Amniotic epithelial cell (primary cell): ENCODE measurements at places on chromosomes 3 and 15.

DNA sequence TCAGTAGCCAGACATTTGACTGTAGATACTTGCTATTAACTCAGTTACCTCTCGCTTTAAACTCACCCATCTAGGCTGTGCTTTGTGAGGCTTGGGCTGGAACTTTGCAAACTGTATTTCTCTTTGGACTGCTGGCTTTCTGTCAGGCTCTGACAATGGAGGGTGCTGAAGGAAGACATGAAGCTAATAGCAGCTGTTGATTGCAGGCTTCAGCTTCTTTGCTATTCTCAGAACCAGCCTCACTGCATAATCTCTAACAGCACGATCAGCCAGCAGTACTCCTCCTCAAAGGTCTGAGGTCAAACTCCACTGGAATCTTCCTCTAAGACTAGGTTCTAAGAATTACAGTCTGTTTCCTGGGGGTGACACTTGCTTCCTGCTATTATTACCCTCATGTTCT lies 295.6 kb downstream of the ZBBX start:
- DNase-seq = no peak

DNA sequence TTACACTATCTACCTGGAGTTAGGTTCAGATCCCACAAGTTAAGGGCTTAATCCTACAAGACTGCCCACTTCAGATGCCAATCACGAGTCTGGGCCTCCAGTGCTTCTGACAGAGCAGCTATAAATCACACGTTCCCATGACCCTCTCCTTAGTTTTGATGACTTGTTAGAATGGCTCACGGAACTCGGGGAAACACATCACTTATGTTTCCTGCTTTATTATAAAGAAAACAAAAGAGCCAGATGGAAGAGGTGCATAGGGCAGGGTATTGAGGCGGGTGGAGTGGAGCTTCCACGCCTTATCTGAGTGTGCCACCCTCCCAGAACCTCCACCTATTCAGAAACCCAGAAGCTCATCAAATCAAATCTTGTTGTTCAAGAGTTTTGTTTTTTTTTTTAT lies 170.8 kb downstream of the MOBP start:
- DNase-seq = no peak

GRCh38 chr15:91128016-91128415 lies 28.0 kb downstream of the SV2B start:
- no peak for DNase-seq

- no peak for DNase-seq
Measured at GRCh38 chr3:157384031-157384430, 52.6 kb upstream of the PTX3 start.

DNA sequence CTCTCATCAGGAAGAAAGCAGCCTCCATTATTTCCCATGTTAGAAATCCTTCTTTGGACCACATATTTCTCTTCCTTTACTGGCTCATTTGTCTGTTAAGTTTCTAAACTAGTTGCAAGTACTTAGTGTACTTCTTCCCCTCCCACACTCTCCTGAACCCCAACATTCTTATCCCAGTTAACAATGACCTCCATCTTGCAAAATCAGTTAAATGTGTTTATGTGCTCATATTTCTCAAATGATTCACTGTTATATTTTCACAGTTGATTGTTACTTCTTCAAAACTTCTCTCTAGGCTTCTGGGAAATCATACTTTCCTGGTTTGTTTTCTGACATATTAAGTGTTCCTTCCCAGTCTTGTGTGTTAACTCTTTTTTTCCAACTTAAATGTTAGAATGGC lies 856.9 kb downstream of the EPHA3 start:
- DNase-seq = peak; percentile 92

GRCh38 chr3:35772381-35773015 lies 133.2 kb downstream of the ARPP21 start:
- DNase-seq = no peak

DNA sequence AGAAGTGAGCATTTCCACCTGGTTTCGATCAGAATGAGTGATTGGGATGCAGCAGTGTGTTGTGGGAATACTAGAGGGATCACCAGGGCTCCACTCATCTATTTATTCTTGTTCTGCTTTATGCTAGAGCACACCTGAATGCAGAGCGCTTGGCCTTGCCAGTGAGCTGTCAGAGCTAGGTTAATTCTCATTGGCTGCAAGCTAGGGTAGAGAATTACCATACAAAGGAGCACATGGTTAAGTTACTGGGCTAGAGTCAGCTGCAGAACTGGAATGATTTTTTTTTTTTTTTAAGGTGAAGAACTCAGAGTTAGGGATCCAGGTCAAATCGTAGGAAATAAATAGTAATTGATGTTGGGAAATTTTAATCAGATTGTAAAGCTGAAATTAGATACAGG lies 8.8 kb downstream of the EIF2AK4 start:
- no peak for DNase-seq

GRCh38 chr3:9253327-9253726 lies 3.9 kb upstream of the SRGAP3 start:
- peak; percentile 10 for DNase-seq

DNA sequence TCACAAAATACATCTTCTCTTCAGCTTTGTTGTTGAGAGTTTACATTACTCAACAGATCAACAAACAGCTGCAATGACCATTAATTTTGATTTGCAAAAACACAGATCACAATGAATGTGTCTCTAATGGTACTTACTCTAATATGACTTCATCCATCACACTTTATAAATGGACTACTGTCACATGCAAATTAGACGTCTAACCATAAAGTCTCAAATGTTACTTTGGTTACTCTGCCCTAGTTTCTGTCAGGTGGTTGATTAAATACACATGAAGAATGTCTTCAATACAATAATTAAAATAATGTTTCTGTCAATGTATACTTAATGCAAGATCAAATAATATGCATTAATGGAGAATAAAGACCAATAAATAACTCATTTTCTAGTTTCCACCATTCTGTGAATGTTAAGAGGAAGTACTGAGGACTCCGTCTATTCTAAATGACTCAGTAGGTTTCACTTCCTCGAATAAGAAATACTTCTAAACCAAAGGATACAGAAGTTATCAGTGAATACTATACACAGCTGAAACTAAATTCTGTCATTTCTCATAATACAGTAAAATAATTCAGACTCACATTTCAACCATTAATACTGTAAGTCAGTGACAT lies 145.8 kb downstream of the CBLB start:
- DNase-seq = no peak

DNA sequence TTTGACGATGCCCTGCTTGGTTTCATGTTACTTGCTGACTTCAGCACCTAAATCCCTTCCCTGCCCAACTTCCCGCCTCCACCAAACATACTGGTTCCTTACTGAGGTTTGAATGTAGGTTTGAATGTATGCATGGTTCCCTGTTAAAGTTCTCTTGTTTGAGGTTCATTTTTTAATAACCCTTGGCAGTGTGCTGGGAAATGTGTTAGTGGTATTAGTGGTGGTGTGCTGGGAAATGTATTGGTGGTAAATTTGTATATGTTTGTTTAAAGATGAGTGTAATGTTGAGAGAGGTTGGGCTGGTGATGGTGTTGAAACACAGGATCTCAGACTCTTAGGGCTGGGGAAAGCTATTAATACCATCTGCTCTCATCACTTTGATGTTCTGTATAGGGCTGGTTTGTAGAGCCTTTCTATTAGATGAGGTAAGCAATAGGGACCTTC lies 392.7 kb downstream of the PTPRG start:
- no peak for DNase-seq

- DNase-seq = no peak
Measured at GRCh38 chr3:8069471-8069870, 432.2 kb upstream of the LMCD1 start.

DNA sequence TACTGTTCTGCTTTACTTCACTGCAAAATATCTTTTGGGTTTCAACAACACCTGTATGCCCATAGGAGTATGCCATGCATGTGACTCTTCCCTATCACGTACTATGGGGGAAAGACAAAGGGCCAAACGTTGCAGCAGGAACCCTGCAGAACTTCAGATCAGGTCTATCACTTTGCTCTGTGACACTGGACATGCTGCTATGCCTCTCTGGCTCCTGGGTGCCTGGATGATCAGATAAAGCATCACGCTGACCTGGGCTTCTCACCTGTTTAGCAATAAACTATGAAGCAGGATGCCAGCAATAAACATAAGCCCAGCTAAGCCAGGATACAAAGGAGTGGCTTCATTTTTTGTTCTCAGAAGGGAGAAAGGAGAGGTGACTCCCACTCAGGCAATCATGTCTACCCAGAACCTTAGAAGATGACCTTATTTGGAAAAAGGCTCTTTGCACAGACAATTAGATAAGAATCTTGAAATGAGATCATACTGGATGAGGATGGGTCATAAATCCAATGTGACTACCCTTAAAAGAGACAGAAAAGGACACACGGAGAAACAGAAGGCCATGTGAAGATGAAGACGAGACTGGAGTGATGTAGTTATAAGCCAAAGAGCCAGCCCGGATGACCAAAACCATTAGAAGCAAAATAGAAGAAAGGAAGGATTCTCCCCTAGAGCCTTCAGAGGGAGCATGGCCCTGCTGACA lies 19.3 kb downstream of the POMGNT2 start:
- peak; percentile 59 for DNase-seq

GRCh38 chr3:158091531-158091930 lies 14.7 kb downstream of the SHOX2 start:
- peak; percentile 39 for DNase-seq

DNA sequence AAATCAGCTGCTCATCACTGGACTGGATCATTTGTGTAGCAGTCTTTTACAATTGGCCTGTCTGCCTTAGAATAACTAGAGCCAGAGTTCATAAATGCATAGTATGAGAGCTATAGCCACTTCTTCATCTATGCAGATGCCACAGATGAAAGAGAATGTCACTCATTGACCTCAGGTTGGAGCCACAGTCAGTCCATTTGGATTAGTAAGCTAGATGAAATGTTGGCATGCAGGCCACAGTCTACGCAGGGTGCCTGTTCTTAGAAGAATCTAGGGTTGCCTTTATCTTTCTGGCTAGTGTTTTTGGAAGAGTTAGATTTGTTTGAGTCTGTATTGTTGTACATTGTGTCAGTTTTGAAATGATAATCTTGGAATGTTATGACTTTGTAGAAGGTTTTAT lies 25.4 kb upstream of the EDEM1 start:
- peak; percentile 86 for DNase-seq
